Esophagus muscularis mucosa (tissue), 4 donors: ENCODE measurements at places on chromosomes 1 and 21. TPM values are rescaled to one million over a fixed set of nuclear protein-coding genes. Genes with fewer than 3 reads are reported as not detected.

The KCNJ15 gene
- not detected for total RNA-seq

The TEX38 gene
- total RNA-seq: not detected

The SAMD11 gene
- total RNA-seq: 18.0 TPM

The APOBEC4 gene
- not detected for total RNA-seq

The NUP133 gene
- total RNA-seq: 24.0 TPM

The NPPB gene
- not detected for total RNA-seq

The IRF6 gene
- total RNA-seq: 0.84 TPM

- DNase-seq: no peak
- H3K4me1 ChIP-seq: no peaks in the 10 kb centered on the region
- H3K36me3 ChIP-seq: no peaks in the 10 kb centered on the region
- H3K27me3 ChIP-seq: no peaks in the 10 kb centered on the region
- no peak overlapping the region for H3K27ac ChIP-seq
Measured at GRCh38 chr1:157438146-157438545, 114.2 kb downstream of the FCRL5 start.

GRCh38 chr1:166814611-166815010 lies 24.7 kb upstream of the POGK start:
- no peak overlapping the region for H3K27ac ChIP-seq
- H3K27me3 ChIP-seq: no peaks in the 10 kb centered on the region
- no peaks in the 10 kb centered on the region for H3K36me3 ChIP-seq
- no peak overlapping the region for H3K4me3 ChIP-seq

DNA sequence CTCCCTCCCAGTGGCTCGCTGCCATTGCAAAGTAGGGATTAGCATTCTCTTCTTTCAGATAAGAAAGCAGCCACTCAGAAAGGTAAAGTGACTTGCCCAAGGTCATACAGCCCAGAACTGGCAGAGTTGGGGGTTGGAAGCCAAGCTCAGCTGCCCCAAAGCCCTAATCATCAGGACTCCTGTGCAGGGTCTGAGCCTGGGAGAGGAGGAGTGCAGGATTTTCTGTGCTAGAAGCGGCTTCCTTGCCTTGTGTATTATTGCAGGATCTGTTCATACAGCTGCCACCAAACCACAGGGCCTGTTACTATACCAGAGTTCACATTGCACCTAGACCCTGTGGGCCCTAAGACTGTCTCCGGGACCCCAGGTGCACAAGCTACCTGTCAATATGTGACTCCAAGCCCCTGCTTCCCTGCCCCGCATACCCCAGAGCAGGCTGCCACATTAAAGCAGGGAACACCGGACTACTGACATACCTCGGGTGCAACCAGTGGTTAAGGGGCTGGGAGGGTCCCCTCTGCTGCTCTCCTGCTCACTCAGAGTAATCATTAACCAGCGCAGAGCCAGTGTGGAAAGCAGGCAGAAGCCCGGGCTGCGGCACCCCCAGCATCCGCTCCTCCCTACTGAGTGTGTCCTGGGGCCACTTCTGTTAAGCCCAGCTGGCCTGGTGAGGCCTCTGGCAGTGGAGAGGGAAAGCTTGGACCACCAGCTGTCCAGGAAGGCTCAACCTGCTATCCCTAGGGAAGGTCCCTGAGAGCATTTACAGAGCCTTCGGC lies 15.8 kb downstream of the HSPG2 start:
- H3K36me3 ChIP-seq: peaks cover 7% of the 10 kb centered on the region
- H3K27ac ChIP-seq: peak overlapping the region; percentile 97
- DNase-seq: no peak
- H3K4me1 ChIP-seq: peaks cover 89% of the 10 kb centered on the region
- H3K4me3 ChIP-seq: no peak overlapping the region

DNA sequence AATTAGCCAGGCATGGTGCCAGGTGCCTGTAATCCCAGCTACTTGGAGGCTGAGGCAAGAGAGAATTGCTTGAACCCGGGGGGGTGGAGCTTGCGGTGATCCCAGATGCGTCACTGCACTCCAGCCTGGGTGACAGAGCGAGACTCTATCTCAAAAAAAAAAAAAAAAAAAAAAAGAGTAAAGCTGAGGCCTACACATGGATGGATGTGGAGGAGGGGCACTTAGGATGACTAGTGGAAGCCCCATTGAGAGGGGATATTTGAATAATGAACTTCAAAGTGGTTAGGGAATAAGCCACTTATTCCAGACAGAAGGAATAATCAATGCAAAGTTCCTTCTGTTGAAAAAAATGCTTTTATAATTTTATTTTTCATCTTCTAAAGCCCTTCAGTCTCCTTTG lies 51.4 kb downstream of the PTBP2 start:
- DNase-seq: no peak
- peaks cover 17% of the 10 kb centered on the region for H3K4me1 ChIP-seq
- no peak overlapping the region for H3K27ac ChIP-seq
- no peak overlapping the region for H3K4me3 ChIP-seq
- no peaks in the 10 kb centered on the region for H3K36me3 ChIP-seq

GRCh38 chr1:3145532-3146325 lies 76.7 kb downstream of the PRDM16 start:
- H3K4me1 ChIP-seq: peaks cover under 1% of the 10 kb centered on the region
- H3K27ac ChIP-seq: no peak overlapping the region
- H3K27me3 ChIP-seq: peaks cover 22% of the 10 kb centered on the region
- H3K36me3 ChIP-seq: no peaks in the 10 kb centered on the region
- H3K4me3 ChIP-seq: no peak overlapping the region
- DNase-seq: no peak

DNA sequence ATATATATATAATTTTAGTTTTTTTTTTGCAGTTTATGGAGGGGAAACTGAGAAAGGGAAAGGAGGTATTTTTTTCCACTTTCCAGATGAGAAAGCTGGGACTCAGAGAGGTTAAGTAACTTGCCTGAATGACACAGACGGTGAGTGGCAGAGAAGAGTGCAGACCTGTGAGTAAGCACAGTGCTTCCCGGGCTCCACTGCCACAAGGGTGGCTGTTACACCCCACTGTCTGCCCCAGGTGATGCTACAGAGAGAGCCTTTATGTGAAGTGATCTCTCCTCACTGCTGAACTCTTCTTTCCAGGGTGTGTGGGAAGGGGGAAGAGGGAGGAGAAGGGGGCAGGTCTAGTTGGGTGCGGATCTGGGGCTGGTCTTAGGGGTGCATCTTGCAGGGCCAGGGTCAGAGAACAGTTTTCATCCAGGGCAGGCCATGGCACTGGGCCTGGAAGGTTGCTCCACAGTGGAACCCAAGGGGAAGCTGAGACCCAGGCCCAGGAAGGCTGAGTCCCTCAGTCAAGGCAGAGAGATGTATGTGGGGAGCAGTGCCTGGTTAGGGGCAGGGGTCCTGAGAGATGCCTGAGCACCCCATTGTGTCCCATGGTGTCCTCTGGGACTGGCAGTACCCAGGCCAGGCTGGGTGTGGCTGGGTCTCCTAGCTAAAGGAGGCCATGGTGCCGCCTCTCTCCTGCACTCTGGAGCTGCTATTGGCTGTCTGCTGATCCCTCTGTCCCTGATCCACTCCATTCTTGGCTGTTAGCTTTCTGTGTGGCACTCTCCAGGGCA lies 357.5 kb downstream of the PTPRU start:
- H3K4me3 ChIP-seq: no peak overlapping the region
- DNase-seq: peak; percentile 55
- H3K27me3 ChIP-seq: no peaks in the 10 kb centered on the region
- H3K36me3 ChIP-seq: no peaks in the 10 kb centered on the region

GRCh38 chr1:83985048-83985447 lies 13.9 kb downstream of the TTLL7 start:
- H3K4me3 ChIP-seq: no peak overlapping the region
- no peaks in the 10 kb centered on the region for H3K36me3 ChIP-seq
- H3K27me3 ChIP-seq: no peaks in the 10 kb centered on the region
- no peak for DNase-seq

GRCh38 chr1:59237900-59238299 lies 59.0 kb upstream of the FGGY start:
- no peak overlapping the region for H3K27ac ChIP-seq
- no peaks in the 10 kb centered on the region for H3K4me1 ChIP-seq
- no peak for DNase-seq
- H3K4me3 ChIP-seq: no peak overlapping the region
- no peaks in the 10 kb centered on the region for H3K27me3 ChIP-seq

DNA sequence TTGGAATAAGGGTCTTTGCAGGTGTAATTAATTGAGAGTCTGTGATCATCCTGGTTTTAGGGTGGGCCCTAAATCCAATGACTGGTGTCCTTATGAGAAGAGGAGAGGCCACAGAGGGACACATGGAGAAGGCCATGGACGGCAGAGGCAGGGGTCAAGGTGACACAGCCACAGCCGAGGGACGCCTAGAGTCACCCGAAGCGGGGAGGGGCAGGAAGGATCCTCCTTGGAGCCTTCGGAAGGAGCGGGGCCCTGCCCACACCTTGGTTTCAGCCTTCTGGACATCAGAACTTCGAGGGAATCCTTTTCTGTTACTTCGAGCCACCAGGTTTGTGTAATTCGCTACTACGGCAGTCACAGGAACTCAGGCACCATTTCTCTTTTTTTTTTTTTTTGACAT lies 31.1 kb downstream of the RRP1 start:
- H3K4me3 ChIP-seq: no peak overlapping the region
- H3K27ac ChIP-seq: no peak overlapping the region
- no peaks in the 10 kb centered on the region for H3K36me3 ChIP-seq
- no peaks in the 10 kb centered on the region for H3K4me1 ChIP-seq
- no peak for DNase-seq

DNA sequence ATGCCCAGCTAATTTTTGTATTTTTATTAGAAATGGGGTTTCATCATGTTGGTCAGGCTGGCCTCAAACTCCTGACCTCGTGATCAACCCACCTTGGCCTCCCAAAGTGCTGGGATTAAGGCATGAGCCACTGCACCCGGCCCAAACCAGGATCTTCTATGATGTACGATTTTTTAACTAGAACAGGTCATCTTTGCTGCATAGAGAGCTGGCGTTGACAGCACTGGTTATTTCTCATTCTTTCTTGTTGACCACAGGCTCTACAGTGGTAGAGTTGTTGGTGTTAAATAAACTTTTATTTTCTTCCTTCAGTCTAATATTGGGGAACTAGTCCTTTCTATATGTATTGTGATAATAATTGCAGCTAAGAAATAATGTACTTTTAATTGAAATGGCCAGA lies 3.8 kb upstream of the MAB21L3 start:
- no peak for DNase-seq
- H3K27me3 ChIP-seq: no peaks in the 10 kb centered on the region
- no peaks in the 10 kb centered on the region for H3K36me3 ChIP-seq
- H3K27ac ChIP-seq: no peak overlapping the region

DNA sequence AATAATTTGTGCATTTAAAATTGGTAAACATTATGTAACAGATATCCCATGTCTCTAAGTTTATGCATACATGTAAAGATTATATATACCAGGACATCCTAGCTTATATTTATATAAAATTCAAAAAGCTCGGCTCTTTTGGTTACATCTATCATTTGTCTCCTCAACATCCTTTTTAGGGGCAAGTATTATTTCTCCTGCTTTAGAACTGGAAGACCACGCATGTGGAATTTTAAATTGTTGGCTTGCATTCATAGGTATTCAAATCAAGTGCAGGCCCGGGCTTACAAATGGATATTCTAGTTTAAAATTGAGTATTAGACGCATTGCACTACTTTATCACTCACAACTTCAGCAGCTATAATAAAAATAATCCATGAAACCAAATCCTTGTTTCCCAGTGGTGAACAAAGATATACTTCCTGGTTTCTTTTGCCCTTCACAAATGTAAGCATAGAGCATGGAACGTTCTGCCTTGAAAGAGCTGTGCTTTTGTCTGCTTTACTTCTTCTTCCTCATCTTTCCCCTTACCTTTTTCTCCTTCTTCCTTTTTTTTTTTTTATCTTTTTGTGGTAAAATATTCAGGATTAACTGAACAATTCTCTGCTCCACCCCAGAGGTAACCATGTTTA lies 57.1 kb downstream of the DDAH1 start:
- H3K27ac ChIP-seq: peak overlapping the region; percentile 47
- no peak for DNase-seq
- H3K4me3 ChIP-seq: no peak overlapping the region
- no peaks in the 10 kb centered on the region for H3K27me3 ChIP-seq
